ENCODE measurements at places on chromosomes 4 and X.

DNA sequence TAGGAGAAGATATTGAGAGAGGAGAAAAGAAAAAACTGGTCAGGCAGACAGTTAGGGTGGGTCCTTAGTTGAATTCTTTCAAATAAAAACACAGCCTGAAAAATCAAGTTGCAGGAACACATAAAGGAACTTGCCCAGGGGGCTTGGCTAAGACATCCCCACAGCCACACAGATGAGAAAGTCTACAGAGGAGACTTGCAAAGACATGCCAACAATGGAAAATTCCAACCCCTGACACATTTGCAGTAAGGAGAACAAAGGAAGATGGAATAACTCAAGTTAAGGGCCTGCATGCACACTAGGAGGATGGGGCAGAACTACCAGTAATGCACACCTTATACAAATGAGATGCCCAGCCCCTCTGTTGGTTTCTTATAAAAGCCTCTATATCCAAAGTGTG lies 197.6 kb downstream of the CPXCR1 start:
- no peak for DNase-seq

GRCh38 chrX:72146527-72146926 lies 14.8 kb upstream of the RTL5 start:
- DNase-seq: no peak

GRCh38 chrX:148290931-148291330 lies 209.5 kb upstream of the AFF2 start:
- DNase-seq: no peak

GRCh38 chrX:83508006-83508405 lies at the start of gene POU3F4:
Gene POU3F4, plus strand, starts transcription at chrX:83508290. Its CDS starts 35 bp downstream, at chrX:83508325.
- DNase-seq: no peak

- no peak for DNase-seq
Observed at GRCh38 chr4:150108691-150109090, 30.4 kb downstream of the DCLK2 start.

DNA sequence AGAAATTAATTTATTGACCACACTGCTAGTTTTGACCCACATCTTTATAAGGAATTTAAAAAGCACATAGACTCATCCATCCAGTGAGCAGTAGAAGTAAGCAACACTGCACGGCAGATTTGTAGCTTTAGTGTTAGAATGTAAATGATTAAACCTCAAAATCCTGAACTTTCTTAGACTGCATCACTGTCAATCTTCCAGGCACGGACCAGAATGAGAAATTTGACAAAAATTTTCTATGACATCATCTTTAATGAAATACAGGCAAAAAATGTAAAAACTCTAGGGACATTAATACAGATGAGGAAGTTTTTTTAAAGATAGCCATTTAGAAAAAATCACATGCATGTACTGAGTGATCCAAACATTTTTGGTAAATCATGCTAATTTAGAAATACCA lies 29.2 kb downstream of the NLGN4X start:
- no peak for DNase-seq

DNA sequence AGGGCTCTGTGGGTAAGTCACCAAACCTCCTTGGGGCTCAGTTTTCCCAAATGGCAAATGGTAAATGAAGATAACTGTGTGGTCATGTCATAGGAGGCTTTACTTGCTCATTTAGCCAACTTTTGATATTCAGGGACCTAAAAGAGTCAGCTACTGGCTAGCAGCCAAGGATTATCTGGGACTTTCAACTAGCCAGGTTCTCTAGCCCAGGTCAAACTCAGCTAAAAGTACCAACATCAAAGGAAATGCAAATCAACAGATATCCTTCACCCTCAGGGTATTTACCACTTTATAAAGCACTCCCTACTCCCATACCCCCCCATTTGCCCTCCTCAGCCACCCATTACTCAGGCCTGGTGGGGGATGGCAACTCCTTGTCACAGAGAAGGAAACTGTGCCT lies 7.5 kb downstream of the AMER1 start:
- DNase-seq: no peak

- DNase-seq: no peak
Observed at GRCh38 chr4:125994024-125994423, 679.3 kb downstream of the FAT4 start.

DNA sequence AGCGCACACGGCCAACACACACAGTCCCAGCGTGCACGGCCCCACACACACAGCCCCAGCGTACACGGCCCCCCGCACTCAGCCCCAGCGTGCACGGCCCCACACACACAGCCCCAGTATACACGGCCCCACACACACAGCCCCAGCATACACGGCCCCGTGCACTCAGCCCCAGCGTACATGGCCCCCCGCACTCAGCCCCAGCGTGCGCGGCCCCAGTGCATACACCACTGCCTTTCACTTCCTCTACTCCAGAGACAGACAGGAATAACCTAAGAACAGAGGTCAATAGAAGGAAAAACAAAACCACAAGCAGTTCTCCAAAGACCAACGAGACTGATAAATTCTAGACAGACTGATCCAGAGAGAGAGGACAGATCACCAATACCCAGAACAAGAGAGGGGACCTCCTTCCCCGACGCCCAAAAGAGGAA lies 17.1 kb downstream of the GAK start:
- DNase-seq: no peak

GRCh38 chr4:125428832-125429231 lies 114.1 kb downstream of the FAT4 start:
- no peak for DNase-seq

GRCh38 chrX:446245-446644 lies 59.5 kb upstream of the PPP2R3B start:
- DNase-seq: no peak

- no peak for DNase-seq
Observed at GRCh38 chrX:86263526-86263925, 115.3 kb downstream of the DACH2 start.

- DNase-seq: no peak
Observed at GRCh38 chr4:124423160-124423559, 289.4 kb downstream of the ANKRD50 start.

DNA sequence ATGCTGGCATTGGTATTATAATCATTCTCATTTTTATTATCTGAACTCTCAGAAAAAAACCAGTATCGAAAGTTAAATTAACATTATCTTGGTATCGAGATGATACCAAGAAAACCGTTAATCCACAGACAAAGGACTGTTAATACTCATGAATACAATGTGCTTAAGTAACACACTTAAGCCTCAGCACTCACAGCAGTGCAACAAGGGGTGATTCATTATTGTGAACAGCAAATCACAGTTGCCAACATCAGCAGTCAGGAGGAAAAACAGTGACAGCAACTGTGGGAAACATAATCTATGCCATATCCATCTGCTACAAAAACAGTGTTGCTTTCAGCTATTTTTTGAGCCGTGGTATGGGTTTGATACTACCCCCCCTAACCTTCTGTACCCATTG lies 210.9 kb upstream of the ATOH1 start:
- DNase-seq: no peak

GRCh38 chr4:143654571-143654970 lies 45.9 kb downstream of the FREM3 start:
- no peak for DNase-seq

GRCh38 chr4:61195101-61195500 lies 5.0 kb upstream of the ADGRL3 start:
- no peak for DNase-seq

GRCh38 chr4:100372432-100372831 lies 145.4 kb downstream of the EMCN start:
- DNase-seq: no peak

DNA sequence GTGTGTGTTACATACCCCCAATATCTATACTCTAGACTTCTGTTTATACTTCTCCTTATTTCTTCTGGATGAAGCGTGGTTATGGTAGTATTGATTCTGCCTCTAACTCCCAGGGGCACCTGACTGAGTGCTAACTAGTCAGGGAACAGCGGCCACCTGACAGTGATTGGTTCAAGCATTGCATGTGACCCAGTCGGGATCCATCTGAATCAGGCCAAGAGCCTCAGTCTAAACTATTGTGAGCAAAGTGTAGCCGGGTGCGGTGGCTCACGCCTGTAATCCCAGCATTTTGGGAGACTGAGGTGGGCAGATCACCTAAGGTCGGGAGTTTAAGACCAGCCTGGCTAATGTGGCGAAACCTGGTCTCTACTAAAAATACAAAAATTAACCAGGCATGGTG lies 10.0 kb downstream of the CCDC110 start:
- no peak for DNase-seq

- no peak for DNase-seq
Observed at GRCh38 chrX:39507034-39507433, 590.7 kb downstream of the BCOR start.

DNA sequence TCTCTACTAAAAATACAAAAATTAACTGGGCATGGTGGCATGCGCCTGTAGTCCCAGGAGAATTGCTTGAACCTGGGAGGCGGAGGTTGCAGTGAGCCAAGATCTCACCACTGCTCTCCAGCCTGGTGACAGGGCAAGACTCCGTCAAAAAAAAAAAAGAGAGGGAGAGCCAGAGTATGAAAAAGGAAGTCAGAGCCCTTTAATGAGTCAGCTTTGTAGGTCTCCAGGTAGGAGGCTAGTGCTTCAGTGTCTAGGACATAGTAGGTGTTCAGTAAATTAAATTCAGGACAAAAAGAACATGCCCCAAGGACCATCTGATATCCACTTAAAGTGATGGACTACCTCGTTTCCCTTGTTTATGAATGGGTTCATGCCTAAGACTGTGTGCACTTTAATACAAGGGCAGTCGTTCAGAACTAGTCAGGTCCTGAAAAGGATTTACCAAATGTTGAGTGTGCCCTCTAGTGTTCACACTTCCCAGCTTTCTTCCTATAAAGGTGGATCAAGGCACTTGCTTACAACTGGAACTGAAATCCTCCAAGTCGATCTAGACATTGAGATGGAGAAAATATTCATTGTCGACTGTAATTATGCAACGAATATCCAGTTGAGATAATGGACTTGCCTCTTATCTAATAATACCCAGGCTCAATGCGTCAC lies 29.0 kb downstream of the F9 start:
- no peak for DNase-seq

DNA sequence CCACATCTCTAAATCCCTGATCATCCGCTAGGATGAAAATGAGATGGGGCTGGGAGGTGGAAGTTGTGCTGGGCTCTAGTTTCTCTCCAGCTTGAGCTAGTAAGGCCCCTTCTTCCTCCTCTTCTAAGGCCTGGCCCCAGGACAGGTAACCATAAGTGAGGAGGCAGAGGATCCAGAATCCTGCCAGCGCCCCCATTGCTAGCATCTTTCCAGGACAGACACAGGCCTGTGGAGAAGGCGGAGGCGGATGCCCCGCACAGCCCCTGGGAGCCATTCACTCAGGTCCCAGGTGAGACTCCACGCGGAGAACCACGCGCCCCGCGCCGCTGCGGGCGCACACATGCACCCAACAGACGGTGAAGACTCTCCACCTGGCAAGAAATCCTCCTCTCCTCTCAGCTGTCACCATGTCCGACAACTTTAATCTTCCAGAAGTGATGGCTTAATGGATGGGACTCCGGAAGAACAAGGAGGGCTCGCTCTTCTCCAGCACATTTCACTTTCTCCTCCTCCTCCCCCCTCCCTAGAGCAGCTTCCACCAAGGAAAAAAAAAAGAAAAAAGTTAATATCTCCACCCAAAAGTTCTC lies 793 bp downstream of the ARSJ start:
- DNase-seq: no peak

GRCh38 chr4:3387943-3388361 lies 53.8 kb upstream of the HGFAC start:
- no peak for DNase-seq

GRCh38 chr4:99324979-99325378 lies 3.8 kb upstream of the ADH1B start:
- no peak for DNase-seq

DNA sequence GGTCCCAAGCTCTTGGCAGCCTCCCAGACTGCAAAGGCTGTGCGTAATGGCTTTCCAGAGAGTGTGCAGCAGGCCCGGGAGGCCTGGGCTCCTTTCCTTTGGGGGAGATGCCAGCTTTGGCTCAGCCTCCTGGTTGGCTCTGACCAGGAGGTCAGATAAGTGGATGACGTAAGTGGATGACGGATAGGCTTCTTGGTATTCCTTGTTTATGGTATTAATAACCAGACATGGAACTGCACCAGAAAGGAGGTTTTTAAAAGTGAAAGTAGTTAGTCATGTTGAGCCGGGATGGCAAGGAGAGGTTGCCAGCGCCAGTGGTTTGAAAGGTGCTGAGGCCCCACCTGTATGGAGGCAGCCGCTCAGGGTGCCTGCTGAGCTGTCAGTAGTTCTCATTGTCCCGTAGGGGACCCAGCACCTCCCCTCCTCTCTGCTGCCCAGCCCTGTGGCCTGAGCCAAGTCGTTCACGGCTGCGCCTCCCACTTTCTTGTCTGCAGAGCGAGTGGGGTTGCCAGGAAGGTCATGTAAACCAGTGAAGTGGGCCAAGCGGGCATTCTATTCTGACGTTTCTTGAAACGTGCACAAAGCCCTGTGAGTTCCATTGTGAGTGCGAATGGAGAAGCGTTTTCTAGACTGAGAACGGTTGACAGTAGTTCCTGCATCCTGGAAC lies 28.7 kb upstream of the STOX2 start:
- no peak for DNase-seq

DNA sequence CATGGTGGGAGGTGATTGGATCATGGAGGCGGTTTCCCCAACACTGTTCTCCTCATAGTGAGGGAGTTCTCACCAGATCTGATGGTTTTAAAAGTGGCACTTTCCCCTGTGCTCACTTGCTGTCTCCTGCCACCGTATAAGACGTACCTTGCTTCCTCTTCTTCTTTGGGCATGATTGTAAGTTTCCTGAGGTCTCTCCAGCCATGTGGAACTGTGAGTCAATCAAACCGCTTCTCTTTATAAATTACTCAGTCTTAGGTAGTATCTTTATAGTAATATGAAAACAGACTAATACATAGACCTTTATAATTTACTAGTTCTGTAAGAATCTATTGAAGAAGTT lies 82.5 kb upstream of the PITX2 start:
- DNase-seq: no peak

- DNase-seq: no peak
Observed at GRCh38 chr4:183469936-183470335, 25.5 kb downstream of the CDKN2AIP start.

DNA sequence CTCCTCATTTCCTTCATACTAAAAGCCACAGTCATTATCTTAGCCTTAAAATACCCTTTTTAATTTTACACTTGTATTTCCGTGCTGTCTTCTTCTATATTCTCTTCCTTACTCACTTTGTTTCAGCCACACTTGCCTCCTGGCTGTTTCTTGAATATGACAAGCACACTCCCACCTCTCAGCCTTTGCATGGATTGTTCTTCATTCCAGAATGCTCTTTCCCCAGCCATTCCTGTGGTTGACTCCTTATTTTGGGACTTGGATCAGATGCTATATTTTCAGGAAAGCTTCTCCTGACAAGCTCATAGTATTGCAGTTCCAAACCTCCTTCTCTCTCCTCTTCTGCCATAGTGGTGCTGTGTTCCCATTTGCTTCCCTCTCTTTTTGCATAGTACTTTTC lies 291.3 kb downstream of the PDHA2 start:
- DNase-seq: no peak

DNA sequence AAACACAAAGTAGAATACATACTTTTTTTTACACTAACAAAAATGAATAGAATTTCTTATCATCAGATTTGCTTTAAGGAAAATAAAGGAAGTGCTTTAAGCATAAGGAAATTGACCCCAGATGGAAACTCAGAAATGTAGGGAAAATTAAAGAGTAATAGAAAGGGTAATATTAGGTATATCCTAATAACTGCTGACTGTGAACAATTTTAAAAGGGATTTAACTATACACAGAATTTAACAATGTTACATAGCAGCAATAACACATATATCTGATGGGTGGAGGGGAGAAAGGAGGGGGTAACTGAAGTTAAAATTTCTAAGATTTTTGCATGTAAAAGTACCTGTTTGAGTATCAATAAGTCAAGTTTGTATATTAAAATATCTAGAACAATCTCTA lies 8.6 kb downstream of the CDKL2 start:
- DNase-seq: no peak

Measured in stimulated activated CD4-positive, alpha-beta T cell treated with anti-CD3 and anti-CD28 coated beads, Interleukin-2, amount 100 ng/mL, for 24 hours (primary cell).